ENCODE measurements at places on chromosomes 16 and 17. TPM values are rescaled to one million over a fixed set of nuclear protein-coding genes. Genes with fewer than 3 reads are reported as not detected.
A peak's percentile ranks its signal among the peaks of the same experiment; 100 is the strongest.

APOBR gene
- total RNA-seq: 0.78 TPM

- no peak for DNase-seq
Measured at GRCh38 chr16:48210747-48211146, 33.4 kb upstream of the LONP2 start.

- DNase-seq: peak; percentile 92
Measured at GRCh38 chr16:86566601-86566965, at the start of gene FOXC2. Gene FOXC2, plus strand, starts transcription at chr16:86566829. Its CDS starts 507 bp downstream, at chr16:86567336.

DNA sequence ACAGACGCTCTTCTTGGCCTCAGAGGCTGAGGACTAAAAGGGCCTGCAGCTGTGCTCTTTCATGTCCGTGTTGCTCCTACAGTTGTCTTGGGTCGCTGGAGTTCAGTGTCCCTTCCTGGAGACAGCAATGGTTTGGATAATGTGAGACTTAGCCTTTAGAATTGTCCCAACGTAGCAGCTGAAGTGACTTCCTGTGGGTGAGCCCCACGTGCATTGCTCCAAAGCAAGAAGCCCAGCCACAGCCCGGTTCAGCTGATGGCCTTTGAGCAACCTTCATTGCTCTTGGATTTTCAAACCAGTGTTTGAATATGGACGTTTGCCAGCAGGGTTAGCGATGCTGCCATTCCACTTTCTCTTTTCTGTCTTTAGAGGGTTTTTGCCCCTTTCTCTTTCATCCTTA lies 19.7 kb downstream of the TMEM11 start:
- no peak for DNase-seq

DNA sequence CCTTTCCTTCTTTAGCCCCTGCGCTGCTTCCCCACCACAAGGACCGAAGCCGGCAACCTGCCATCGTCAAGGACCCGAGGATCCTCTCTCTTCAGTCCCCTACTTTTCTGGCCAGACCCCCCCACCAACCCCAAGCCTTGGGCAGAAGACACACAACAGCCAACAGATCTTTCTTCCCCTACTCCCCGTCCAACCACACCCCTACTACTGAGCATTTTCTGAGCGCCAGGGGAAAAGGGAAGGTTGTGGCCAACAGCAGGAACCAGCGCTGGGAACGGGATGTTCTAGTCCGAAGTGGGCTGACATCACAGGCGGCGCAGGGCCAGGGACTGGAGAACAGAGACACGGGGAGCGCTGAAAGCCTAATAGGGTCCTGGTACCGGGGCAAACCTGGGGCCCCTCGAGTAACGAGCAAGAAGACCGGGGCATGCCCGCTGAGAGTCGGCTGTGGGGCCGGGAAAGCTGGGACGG lies 528 bp downstream of the PER1 start:
- peak; percentile 96 for DNase-seq

- DNase-seq: no peak
Measured at GRCh38 chr17:57625957-57626356, 119.1 kb downstream of the CCDC182 start.

- DNase-seq: no peak
Measured at GRCh38 chr16:23274968-23275367, 27.1 kb upstream of the SCNN1B start.
